ENCODE measurements at places on chromosomes 6 and 20. TPM values are rescaled to one million over a fixed set of nuclear protein-coding genes. Genes with fewer than 3 reads are reported as not detected.

Gene KIAA1586
- total RNA-seq = 14.9 TPM

Gene GJA10
- total RNA-seq = not detected

Gene DSP
- 0.22 TPM for total RNA-seq

Gene AIF1
- not detected for total RNA-seq

Gene HSPA12B
- under 0.01 TPM for total RNA-seq

Gene KHDC1L
- not detected for total RNA-seq

Gene TNFRSF21
- total RNA-seq = 176 TPM

Gene IMPG1
- not detected for total RNA-seq

Gene C6orf52
- not detected for total RNA-seq

Gene MAP3K7
- total RNA-seq = 47.1 TPM

Gene BTN2A1
- 39.0 TPM for total RNA-seq

Gene OR12D3
- total RNA-seq = not detected

Gene TUBB1
- not detected for total RNA-seq

Gene C6orf15
- not detected for total RNA-seq

Gene HLA-G
- total RNA-seq = not detected

Gene AKAP7
- 4.4 TPM for total RNA-seq

Measured in placental pericyte (primary cell).